AG09319 (cell line): ENCODE measurements at places on chromosomes 11 and 22.

- no peak for DNase-seq
Observed at GRCh38 chr22:25134028-25134427, 65.6 kb upstream of the CRYBB3 start.

- DNase-seq, result no peak
Observed at GRCh38 chr11:31687861-31688260, 123.3 kb downstream of the PAX6 start.

DNA sequence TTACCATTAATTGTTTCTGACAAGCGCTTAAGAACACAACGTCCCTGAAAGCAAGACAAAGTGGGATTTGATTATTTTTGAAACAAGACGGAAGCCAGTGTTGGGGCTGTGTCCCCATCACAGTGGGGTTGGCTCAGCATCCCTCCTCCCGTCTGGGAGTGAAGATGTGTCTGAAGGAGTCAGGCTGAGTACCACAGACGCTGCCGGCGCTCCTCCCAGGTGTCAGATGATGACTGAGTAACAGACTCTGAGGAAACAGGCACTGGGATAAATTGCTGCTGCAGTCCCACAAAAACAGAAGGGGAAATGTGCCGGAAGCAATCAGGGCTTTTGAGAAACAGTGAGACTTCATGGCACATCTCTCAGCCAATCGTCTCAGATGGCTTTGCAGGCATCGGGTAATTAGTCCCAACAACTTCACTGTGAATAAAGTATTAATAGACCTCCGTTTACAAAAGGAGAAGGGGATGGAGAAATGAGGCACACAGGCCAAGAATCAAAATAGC lies 266.7 kb downstream of the OPCML start:
- no peak for DNase-seq

- no peak for DNase-seq
Observed at GRCh38 chr22:49207008-49208003, 620.4 kb downstream of the BRD1 start.

DNA sequence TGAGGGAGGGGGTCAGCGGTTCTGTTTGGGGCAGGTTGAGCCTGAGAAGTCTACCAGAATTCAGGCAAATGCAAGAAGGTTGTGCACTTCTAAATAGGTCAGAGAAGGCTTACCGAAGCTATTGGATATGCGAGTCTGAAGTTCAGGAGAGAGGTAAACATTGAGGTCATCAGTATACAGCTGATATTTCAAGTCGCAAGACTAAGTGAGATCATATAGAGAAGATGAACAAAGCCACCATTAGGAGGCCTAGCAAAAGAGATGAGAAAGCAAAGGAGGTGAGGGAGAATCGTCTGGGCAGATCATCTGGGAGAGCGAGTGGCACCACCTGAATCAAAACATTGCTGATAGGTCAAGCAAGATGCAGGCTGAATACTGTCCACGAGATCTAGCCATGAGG lies 430.6 kb downstream of the BUD13 start:
- DNase-seq, result no peak

- no peak for DNase-seq
Observed at GRCh38 chr11:7381937-7382336, 103.4 kb upstream of the OLFML1 start.

DNA sequence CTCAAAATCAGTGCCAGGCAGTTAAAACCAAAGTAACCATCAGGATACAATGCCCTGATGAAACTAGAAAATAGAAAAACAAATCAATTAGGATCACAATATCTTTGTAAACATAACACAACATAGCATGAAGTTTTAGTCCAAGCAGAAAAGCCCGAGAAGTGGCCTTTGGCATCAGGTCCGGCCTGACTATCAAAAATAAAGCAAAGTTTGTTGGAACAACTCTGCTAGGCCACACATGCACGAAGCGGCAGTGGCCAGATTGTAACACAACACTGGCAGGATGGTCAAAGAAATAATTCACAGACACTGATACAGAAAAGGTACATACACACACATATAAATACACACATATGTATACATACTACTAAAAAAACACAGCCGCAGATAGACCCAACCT lies 26.9 kb downstream of the CDON start:
- DNase-seq, result no peak
